Erythroblast (primary cell): ENCODE measurements at places on chromosomes 16 and 17.

DNA sequence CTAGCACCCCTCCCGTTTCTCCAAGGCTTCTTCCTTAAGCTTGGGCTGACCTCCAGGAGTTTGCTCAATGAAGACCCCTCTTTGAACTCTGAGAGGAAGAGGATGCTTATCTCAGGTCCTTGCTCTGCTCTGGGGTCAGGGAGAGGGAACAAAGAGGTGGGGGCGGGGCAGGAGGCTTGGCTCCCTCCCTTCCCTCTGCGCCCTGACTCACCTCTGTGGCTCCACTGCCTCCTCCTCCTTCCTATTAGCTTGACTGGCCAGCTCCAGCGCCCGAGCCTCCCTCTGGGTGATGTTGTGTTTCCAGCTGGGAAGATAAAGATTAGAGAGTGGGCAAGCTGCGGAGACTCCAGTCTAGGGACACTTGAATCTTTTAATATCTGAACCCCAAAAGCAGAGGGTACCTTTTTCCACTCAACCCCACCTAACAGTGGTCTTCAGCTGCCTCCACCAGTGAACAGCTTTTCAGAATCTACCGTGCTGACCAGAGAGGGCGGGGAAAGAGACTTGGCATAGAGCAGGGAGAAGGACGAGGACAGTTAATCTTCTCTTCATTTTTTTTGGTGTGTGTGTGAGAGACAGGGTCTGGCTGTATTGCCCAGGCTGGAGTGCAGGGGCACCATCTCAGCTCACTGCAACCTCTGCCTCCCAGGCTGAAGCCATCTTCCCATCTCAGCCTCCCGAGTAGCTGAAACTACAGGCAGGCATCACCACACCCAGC is 6.7 kb downstream of the GIP start:
- no peak for DNase-seq

- DNase-seq, result no peak
Measured at GRCh38 chr17:17698869-17699351, 17.7 kb downstream of the RAI1 start.

DNA sequence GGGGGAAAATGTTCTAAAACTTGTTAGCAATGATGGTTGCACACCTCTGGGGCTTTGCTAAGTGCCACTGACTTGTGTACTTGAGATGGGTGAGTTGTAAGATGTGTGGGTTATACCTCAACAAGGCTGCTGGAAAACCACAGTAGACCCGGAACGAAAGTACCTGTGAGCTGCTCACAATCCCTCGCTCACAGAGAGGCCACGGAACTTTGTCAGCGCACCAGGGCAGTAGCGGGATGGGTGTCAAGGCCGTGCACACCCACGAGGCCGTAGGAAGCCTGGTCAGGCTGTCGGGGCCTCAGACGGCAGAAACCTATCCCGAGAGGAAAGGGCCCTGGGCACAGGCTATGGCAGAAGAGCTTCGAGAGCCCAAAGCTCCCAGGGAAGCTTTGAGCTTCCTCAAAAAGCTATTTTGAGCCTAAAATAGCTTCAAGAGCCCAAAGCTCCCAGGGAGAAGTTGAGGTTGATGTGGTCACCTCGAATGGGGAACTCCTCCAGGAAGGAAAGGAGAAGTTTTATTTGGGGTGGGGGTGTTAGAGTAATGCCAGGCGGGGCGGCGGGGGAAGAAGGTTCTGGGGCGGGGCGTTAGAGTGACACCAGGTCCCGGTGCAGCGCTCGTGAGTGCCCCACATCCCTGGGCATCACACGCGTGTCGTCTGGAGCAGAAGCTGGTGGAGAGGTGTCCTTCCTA is 19.0 kb downstream of the CBFA2T3 start:
- DNase-seq, result no peak

DNA sequence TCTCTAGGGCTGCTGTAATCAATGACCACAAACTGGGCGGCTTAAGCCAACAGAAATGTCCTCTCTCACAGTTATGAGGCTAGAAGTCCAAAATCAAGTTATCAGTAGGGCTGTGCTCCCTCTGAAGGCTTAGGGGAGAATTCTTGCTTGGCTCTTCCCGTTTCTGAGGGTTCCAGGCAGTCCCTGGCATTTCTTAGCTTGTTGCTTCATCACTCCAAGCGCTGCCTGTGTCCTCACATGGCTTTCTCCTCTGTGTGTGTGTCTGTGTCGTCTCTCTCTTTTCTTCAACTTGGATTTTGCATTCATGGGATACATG is 13.7 kb upstream of the CDC42EP4 start:
- no peak for DNase-seq
